ENCODE measurements at places on chromosomes 3 and 15. TPM values are rescaled to one million over a fixed set of nuclear protein-coding genes. Genes with fewer than 3 reads are reported as not detected.

CACNA2D2 gene
- polyA plus RNA-seq, result 5.4 TPM

CCR1 gene
- polyA plus RNA-seq, result not detected

DNAH12 gene
- polyA plus RNA-seq, result 0.65 TPM

PPP2R3A gene
- 35.7 TPM for polyA plus RNA-seq

CYP11A1 gene
- polyA plus RNA-seq, result 11.2 TPM

ANKRD28 gene
- 9.7 TPM for polyA plus RNA-seq

C3orf85 gene
- polyA plus RNA-seq, result not detected

CAMK1 gene
- 20.4 TPM for polyA plus RNA-seq

CTXN2 gene
- 0.06 TPM for polyA plus RNA-seq

CCDC191 gene
- polyA plus RNA-seq, result 5.3 TPM

PDHB gene
- polyA plus RNA-seq, result 266 TPM

TUBGCP4 gene
- polyA plus RNA-seq, result 16.3 TPM

ARHGAP31 gene
- 23.9 TPM for polyA plus RNA-seq

ATP13A3 gene
- 51.8 TPM for polyA plus RNA-seq

CPLX3 gene
- not detected for polyA plus RNA-seq

OR4F15 gene
- not detected for polyA plus RNA-seq

GHSR gene
- not detected for polyA plus RNA-seq

GXYLT2 gene
- polyA plus RNA-seq, result 25.7 TPM

TLR9 gene
- not detected for polyA plus RNA-seq

All from cardiac muscle cell (in vitro differentiated cells and primary cell).